ENCODE measurements at places on chromosomes 4 and X. TPM values are rescaled to one million over a fixed set of nuclear protein-coding genes. Genes with fewer than 3 reads are reported as not detected.

DNA sequence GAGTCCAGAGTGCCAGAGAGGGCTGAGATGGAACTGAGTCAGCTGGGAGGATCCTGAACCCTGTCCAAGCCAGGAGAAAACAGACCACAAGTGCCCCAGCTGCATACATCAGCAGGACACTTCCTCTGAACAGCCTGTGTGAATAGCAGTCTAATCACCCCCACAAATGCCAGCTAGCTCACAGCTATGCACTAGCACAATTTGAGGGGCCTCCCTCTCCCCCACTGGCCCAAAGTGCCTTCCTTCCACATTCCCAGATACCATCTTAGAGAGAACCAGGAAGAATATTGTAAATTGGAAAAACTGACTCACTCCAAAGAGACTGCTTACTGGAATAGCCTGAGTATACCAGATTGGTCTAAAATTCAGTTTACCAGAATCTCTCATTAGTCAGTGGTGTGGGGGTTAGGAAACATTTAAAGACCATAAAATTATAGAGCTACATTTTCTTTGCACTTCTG lies 292.6 kb upstream of the KLF3 start:
- H3K4me3 ChIP-seq: no peak overlapping the region
- H3K4me1 ChIP-seq: peaks cover 17% of the 10 kb centered on the region
- no peak overlapping the region for H3K27ac ChIP-seq
- no peaks in the 10 kb centered on the region for H3K36me3 ChIP-seq
- no peaks in the 10 kb centered on the region for H3K27me3 ChIP-seq

- no peaks in the 10 kb centered on the region for H3K27me3 ChIP-seq
- no peaks in the 10 kb centered on the region for H3K4me1 ChIP-seq
Measured at GRCh38 chr4:86916392-86916791, 18.4 kb upstream of the AFF1 start.

GRCh38 chr4:138189206-138189605 lies 52.9 kb downstream of the SLC7A11 start:
- ATAC-seq: no peak
- no peak overlapping the region for H3K4me3 ChIP-seq
- H3K27ac ChIP-seq: no peak overlapping the region
- no peaks in the 10 kb centered on the region for H3K4me1 ChIP-seq

DNA sequence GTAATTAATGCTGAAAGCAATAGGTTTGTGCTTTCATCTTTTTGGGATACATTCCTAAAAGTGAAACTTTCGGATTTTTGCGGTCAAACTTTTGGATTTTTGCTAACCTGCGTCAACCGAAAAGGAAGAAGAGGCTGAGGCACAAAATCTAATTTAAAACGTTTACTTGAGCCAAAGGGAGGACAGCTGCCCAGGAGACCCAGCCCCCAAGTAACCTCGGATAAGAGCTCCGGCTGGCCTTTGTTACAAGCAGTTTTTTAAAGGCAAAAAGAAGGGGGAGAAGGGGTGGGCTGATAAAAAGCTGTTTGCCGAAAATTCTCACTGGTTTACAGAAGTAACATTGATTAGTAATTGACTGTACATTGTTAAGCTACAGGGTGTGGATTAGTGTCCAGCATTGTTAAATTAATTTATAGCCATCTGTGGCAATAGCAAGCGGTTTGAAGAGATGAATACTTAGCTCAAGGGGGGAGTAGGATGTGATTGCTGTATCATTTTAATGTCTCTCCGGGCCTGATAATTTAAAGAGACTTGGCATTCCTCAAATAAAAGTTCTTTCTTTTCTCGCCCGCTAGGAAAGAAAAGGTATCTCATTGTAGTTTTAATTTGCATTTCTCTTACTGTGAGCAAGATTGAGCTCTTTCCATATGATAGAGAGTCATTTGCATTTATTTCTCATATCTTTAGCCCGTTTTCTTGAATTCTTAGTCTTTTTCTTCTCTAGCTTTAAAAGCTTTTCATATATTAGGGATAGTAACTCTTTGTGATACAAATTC lies 59.1 kb upstream of the USP9X start:
- no peaks in the 10 kb centered on the region for H3K27me3 ChIP-seq
- H3K27ac ChIP-seq: no peak overlapping the region
- H3K36me3 ChIP-seq: no peaks in the 10 kb centered on the region
- no peak for ATAC-seq

DNA sequence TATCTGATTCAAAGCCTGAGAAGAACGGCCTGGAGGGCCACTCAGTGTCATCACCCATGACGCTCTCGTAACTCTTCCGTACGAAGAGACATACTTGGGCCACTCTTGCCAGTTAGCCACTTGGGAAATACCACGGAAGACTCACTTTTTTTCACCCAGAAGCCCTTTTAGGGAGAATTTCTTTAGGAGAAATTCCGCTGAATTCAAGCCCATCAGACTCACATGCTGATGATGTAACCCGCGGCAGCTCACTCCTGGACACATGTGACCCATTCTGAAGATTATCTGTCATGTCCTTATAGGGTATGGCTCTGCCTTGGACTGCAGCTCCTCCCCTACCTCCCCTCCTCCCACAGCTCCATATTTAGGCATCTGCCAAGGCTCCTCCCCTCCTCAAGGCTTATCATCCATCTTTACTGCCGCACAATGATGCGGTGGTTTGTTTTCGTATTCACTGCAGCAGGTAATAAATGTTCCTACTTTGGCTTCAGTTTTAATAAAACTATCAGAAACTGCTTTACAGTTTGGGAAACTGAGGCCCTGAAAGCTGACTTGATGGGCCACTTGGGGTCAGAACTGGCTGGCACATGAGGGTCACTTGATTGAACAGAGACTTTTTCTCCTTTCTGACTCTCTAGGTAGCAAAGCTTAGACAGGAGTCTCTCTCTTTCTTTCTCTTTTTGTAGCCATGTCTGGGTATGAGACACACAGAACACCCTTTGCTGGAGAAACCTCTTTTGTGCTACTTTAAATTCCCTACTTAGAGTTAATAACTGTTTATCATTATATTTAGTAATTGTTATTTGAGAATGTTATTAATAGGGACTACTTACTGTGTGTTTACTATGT lies 42.1 kb downstream of the RHOH start:
- H3K27me3 ChIP-seq: no peaks in the 10 kb centered on the region
- H3K36me3 ChIP-seq: no peaks in the 10 kb centered on the region
- no peak for ATAC-seq
- no peak overlapping the region for H3K4me3 ChIP-seq

DNA sequence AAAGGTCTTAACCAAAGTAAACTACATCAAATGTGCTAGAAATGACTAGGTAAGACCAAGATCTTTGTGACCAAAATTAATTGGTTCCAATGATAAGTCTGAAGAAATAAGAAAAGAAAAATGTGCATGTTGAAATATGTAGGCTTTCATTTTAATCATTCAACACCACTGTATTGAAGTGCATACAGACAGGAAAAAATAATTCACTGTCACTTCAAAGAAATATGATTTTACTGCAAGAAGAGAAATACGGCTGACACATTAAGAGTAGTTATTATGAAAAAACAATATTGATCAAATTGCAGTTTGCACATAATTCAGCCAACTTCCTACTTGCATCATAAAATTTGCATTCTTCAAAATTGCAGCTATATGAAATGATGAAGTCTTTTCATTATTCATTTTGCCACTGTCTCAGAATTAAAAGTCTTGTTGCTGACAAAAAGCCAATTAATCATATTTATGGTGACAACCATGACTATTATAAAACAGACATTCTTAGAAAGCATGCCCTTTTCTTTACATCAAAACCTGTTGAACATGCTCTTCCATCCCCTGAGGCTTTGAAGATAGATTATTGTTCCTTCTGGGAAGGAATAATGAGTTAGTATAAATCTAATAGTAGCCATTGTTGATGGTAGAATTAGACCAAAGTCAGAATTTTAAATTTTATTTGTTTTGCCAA lies 405.9 kb upstream of the MAD2L1 start:
- no peaks in the 10 kb centered on the region for H3K4me1 ChIP-seq
- no peak overlapping the region for H3K4me3 ChIP-seq
- no peak overlapping the region for H3K27ac ChIP-seq

GRCh38 chrX:53233536-53233935 lies 8.5 kb upstream of the KDM5C start:
- H3K4me1 ChIP-seq: no peaks in the 10 kb centered on the region
- H3K36me3 ChIP-seq: peaks cover 41% of the 10 kb centered on the region
- ATAC-seq: no peak
- H3K27ac ChIP-seq: no peak overlapping the region

GRCh38 chr4:89582756-89583505 lies 254.0 kb downstream of the SNCA start:
- H3K4me3 ChIP-seq: no peak overlapping the region
- no peak for ATAC-seq
- no peak overlapping the region for H3K27ac ChIP-seq
- H3K27me3 ChIP-seq: no peaks in the 10 kb centered on the region
- no peaks in the 10 kb centered on the region for H3K36me3 ChIP-seq
- no peaks in the 10 kb centered on the region for H3K4me1 ChIP-seq

DNA sequence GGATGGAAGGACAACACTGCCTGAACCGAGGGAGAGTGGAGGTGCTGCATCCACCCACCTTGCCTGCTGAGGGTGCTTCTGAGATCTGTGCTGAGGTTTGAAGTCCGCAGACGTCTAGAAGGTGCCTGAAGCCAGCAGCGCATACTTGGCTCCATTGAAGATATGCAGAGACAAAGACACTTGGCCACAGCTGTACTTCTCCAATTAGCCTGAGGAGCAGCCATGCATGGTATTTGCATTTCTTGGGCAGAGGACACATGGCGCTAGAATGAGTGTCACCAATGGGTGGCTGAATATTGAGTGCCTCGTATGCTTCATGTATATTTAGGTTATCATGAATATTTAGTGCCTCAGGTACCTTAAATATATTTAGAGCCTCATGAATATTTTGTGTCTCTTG lies 128.7 kb upstream of the ATP6AP2 start:
- H3K36me3 ChIP-seq: no peaks in the 10 kb centered on the region
- no peaks in the 10 kb centered on the region for H3K4me1 ChIP-seq
- no peak overlapping the region for H3K27ac ChIP-seq
- H3K27me3 ChIP-seq: no peaks in the 10 kb centered on the region
- no peak overlapping the region for H3K4me3 ChIP-seq
- ATAC-seq: no peak

DNA sequence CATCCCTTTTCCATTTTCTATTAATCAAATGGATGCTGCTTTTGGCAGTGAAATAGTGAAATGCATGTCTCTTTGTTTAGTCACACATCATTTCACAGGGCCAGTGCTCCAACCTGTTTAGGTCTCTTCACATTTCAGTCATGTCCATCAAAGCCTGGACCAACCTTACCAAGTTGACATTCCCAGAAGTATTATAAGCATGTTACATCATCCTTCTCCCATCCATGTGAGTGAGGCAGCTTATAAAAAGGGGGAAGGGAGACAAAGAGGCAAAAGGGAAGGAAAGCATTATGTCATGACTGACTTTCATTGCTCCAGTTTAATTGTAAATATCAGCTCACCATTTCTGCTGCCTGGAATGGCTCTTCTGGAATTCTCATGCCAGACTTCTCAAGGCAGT lies 94.4 kb downstream of the NWD2 start:
- H3K36me3 ChIP-seq: no peaks in the 10 kb centered on the region
- no peaks in the 10 kb centered on the region for H3K4me1 ChIP-seq
- no peak overlapping the region for H3K4me3 ChIP-seq
- no peak for ATAC-seq
- no peaks in the 10 kb centered on the region for H3K27me3 ChIP-seq

DNA sequence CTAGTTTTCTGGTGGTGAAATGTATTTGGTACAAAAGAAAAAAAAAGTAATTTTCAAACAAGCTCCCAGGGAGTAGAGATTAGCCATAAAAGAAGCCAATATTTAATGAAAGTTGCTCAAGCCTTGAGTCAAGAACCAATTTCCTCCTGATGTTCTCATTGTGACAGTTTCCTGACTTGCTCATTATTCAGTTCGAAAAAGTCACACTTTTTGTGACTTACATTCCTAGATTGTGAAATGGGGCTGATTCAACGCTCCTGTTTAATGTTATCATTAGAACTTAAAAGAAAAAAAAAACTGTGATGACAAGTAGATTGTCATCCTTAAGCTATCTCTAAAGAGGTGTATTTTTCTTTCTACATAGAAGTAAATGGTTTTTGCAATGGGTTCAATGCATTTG lies 122.6 kb upstream of the BMPR1B start:
- ATAC-seq: no peak
- no peaks in the 10 kb centered on the region for H3K27me3 ChIP-seq

- H3K27me3 ChIP-seq: no peaks in the 10 kb centered on the region
- no peak overlapping the region for H3K4me3 ChIP-seq
- peak overlapping the region; percentile 84 for H3K27ac ChIP-seq
Measured at GRCh38 chr4:7207628-7208231, 15.4 kb downstream of the SORCS2 start.

- no peak overlapping the region for H3K27ac ChIP-seq
- ATAC-seq: no peak
- no peaks in the 10 kb centered on the region for H3K4me1 ChIP-seq
- no peak overlapping the region for H3K4me3 ChIP-seq
Measured at GRCh38 chrX:26352891-26353430, 137.0 kb downstream of the MAGEB5 start.

GRCh38 chr4:74414149-74414809 lies 30.7 kb upstream of the AREG start:
- H3K4me1 ChIP-seq: no peaks in the 10 kb centered on the region
- H3K36me3 ChIP-seq: no peaks in the 10 kb centered on the region

DNA sequence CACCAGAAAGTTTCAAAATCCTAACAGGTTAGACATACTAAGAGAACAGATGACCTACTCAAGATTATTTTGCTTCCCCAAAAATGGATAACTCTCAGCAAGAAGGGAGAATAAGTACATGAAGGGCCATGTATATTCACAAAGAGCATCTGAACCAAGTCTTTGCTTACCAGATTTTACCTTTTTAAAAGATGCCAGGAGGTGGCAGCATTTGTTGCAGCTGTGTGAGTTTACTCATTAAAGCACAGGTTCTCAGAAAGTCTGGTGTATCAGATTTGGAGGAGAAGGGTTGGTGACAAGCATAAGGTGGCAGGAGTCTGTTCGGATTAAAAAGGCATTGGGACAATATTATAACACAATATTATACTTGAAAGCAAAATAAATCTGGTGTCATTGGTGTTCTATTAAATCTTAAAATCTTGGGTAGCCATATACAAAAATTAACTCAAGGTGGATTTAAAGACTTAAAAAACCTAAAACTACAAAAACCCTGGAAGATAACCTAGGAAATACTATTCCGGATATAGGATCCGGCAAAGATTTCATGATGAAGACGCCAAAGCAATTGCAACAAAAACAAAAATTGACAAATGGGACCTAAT lies 51.3 kb upstream of the NFKB1 start:
- no peaks in the 10 kb centered on the region for H3K4me1 ChIP-seq
- no peak overlapping the region for H3K4me3 ChIP-seq
- H3K27me3 ChIP-seq: no peaks in the 10 kb centered on the region
- no peaks in the 10 kb centered on the region for H3K36me3 ChIP-seq
- no peak overlapping the region for H3K27ac ChIP-seq
- peak; percentile 60 for ATAC-seq

The TMEM47 gene
- total RNA-seq: 308 TPM

The SCD5 gene
- 20.8 TPM for total RNA-seq

The CDKL5 gene
- total RNA-seq: 8.9 TPM

The VCX3B gene
- total RNA-seq: not detected

The ARMCX4 gene
- total RNA-seq: 7.3 TPM
